ENCODE measurements at places on chromosomes 6 and 20.

DNA sequence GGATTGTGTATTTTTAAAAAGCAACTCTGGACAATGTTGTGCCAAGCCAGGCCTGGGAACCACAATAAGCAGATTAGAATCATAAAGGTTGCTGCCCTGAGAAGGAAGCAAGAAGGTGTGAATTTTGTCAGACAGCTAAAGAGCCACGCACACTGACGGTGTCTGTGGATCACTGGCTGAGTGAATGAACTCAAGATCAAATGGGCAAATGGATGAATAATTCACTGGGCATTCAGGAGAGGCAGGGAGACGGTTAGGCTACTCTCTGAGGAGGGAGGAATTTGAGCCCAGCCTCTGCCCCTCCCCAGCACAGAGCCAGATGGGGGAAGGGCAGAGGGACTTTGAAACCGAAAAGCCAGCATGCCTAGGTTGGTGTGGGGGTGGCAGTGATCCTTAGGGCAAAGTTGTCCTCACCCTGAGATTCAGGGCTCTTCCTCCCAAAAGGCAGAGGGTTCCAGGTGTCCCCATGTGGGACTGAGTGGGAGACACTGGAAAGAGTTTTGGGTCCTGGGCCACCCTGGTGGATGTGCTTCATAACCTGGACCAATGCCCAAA, 19.5 kb upstream of the SLC22A7 start:
- no peak for DNase-seq

GRCh38 chr20:43981540-43981939, 66.9 kb downstream of the TOX2 start:
- no peak for DNase-seq

GRCh38 chr6:89138173-89138572, 7.7 kb upstream of the PM20D2 start:
- no peak for DNase-seq

GRCh38 chr20:2692886-2693285, 306 bp downstream of the EBF4 start:
- DNase-seq, result no peak

- no peak for DNase-seq
Measured at GRCh38 chr6:105209950-105210706, 30.3 kb upstream of the POPDC3 start.

GRCh38 chr20:59664421-59664941, 60.1 kb downstream of the PHACTR3 start:
- no peak for DNase-seq

DNA sequence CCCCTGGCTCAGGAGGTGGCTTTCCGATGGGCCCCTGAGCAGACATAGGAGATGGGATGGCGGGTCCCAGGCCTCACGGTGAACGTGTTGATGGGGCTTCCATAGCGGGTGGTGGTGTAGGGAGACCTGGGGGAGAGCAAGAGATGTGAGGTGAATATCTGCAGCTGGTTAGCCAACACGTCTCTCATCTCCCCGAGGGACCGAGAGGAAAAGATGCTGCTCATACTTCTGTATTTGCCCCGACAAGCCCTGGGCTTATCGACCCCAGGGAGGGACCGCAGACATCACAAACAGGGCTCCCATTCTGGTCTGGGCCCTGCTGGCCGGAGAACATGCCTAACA, 38.7 kb downstream of the C6orf132 start:
- DNase-seq, result no peak

DNA sequence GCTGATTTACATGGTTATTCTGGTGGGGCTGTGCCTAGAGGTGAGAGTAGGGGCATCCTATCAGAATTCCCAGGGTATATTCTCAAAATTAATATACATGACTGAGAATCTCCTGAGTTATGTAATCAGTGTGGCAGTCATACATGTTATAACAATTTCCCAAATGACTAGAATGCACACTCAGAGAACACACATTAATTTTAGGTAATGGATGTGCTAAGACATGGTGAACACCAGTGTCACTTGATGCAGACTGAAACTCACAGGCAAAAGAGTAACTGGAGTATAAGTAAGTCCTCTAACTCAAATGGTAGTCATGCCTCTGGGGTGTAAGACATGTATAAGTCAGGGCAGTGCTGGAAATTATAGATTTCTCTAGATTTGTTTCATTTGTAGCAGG, 1198.4 kb upstream of the CITED2 start:
- DNase-seq, result no peak

DNA sequence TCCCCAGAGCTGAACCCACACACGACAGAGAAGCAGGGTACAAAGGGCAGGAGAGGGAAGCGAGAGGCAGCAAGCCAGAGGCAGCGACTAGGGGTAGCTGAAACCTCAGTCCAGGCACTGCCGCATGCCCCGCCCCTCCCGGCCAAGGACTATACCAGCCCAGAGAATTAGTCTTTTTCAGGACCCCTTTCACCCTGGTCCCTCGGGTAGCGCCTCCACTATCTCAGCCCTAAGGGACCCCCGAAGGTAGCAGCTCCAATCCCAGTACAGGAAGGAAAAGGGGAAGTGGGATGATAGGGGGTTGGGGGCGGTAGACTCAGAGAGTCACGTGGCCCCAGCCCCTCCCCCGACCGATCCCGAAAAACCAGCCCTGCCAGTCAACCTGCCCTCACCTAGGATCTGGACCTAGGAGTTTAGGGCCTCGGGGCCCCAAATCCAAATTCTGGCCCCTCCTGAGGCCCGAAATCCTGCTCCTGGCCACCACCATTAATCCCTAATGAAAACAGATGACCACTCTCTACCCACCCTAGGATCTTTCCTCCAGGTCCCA, 1.3 kb downstream of the RGL2 start:
- no peak for DNase-seq

DNA sequence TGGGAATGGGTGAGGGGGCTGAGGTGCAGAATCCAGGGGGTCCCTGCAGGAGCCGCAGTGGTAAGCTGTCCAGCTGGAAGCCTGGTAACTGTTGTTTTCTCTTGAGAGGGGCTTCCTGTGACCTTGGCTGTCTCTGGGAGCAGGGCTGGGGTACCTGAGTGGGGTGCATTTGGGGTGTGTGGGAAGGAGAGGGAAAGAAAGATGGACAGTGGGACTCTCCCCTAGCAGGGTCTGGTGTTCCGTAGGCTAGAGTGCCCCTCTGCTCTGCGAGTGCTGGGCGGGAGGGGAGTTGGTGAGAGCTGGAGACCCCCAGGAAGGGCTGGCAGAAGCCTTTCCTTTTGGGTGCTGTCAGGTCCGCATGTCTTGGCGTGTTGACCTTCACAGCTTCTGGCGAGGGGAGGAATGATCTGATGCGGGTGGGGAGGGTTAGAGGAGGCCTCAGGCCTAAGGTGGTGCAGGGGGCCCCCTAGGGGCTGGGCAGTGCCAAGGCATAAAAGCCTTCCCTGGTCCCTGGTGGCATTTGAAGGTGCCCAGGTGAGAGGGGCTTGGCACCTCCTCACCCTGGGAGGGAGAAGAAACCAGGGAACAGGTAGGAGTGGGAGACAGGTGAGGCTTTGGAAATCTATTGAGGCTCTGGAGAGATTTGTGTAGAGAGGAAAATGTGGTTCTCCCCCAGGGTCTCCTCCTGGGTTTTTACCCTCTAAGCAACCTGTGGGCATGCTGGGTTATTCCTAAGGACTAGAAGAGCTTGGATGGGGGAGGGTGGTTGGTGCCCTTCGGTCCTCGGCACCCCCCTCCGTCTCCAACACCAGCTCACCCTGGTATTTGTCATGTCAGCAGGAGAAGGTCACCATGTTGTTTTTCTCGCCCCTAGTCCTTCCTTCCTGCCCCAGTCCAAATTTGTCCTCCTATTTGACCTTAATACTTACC, 3.3 kb downstream of the VEGFA start:
- DNase-seq, result no peak

GRCh38 chr6:127198549-127198948, 68.1 kb upstream of the RNF146 start:
- no peak for DNase-seq

DNA sequence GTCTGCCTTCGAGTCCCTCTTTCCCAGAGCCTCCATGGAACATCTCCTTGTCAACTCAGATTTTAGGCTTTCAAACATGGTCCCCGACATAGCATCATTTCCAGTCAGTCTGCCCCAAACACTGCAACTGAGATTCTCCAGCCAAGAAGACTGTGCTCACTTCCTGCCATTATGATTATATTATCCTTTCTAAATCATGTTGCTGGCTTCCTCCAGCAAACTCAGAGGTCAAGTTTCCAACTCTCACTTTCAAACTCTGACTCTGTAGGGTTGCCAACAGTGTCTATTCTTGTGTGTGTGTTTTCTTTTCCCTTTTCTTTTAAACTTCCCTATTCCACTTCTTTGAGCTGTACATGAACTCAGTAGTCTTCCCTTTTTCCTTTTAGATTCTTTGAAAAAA, 61.2 kb upstream of the TRAF3IP2 start:
- DNase-seq, result no peak

GRCh38 chr6:12653486-12653885, 63.1 kb upstream of the PHACTR1 start:
- DNase-seq, result no peak

- no peak for DNase-seq
Measured at GRCh38 chr20:550611-551010, 7.0 kb upstream of the CSNK2A1 start.

GRCh38 chr6:14464716-14465115, 347.1 kb downstream of the CD83 start:
- DNase-seq, result no peak

DNA sequence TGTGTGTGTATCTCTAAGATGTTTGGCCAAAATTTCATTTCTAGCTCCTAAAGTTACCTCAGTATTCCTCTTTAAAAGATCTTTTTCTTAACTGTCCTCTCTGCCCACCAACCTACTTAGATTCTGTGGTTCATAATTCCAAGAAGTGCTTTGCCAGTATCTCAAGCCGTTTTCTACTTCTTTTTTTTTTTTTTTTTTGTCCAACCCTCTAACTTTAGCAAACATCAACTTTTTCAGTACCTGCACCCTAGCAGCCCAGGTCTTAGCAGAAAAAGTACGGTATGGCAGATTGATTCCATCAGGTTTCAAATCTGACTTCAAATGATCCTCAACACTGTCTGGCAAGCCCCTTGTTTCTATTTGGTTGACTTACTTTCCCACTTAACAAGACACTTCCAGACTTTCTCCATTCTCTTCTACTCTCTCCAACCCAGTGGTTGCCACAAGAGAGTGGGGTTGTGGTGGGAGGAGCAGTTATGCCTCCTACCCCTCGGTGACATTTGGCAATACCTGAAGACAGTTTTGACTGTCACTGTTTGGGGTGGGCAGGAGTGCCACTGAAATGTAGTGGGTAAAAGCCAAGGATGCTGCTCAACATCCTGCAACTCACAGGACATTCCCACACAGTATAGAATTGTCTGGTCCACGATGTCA, 10.8 kb upstream of the MAN1A1 start:
- no peak for DNase-seq

- DNase-seq, result no peak
Measured at GRCh38 chr20:15220778-15221565, 883.6 kb upstream of the FLRT3 start.

GRCh38 chr20:22690616-22691179, 106.3 kb upstream of the FOXA2 start:
- DNase-seq, result no peak

- no peak for DNase-seq
Measured at GRCh38 chr20:42338294-42339201, 720.4 kb upstream of the CHD6 start.

GRCh38 chr6:157954150-157955117, 27.2 kb upstream of the SYNJ2 start:
- DNase-seq, result no peak

DNA sequence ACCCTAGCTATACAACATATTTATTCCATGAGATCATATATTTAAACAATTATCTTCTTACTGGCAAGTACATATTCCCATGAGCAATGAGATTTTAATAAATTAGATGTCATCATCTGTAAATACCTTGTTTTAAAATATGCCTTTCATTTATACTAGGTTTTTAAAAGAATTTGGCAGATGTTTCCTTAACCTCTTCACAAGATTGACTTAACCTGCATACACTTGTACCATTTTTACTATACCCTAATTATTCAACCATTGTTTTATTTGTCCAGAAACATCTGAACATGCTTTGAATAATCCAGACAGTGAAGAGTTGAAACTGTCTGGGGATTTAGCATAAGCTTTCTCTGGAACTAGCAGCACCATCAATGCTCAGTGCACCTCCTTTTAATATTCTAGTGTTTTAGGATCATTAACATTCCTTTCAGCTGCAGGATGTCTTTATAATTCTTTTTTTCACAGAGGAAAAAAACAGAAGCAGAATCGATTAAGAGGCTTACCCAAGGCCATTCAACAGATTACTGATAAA, 188.0 kb upstream of the TENT5A start:
- DNase-seq, result no peak

DNA sequence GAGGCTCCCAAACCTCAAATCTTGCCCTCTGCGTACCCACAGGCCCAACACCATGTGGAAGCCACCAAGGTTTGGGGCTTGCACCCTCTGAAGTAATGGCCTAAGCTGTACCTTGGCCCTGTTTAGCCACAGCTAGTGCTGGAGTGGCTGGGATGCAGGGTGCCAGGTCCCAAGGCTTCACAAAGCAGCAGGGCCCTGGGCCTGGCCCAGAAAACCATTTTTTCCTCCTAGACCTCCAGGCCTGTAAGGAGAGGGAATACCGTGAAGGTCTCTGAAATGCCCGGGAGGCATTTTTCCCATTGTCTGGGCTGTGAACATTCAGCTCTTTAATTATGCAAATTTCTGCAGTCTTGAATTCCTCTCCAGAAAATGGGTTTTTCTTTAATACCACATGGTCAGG, 223.7 kb upstream of the CCN2 start:
- DNase-seq, result no peak

- no peak for DNase-seq
Measured at GRCh38 chr20:35849706-35850105, 77.9 kb downstream of the PHF20 start.

GRCh38 chr6:152078804-152079203, 271.3 kb downstream of the ESR1 start:
- no peak for DNase-seq

GRCh38 chr6:148700741-148701311, 46.0 kb upstream of the UST start:
- no peak for DNase-seq

- DNase-seq, result no peak
Measured at GRCh38 chr6:135256866-135257265, 75.8 kb downstream of the MYB start.

- DNase-seq, result no peak
Measured at GRCh38 chr6:72952808-72953630, 272.3 kb downstream of the KHDC1L start.
